ENCODE measurements at places on chromosomes 2 and 18. TPM values are rescaled to one million over a fixed set of nuclear protein-coding genes. Genes with fewer than 3 reads are reported as not detected.

The RNPEPL1 gene
- total RNA-seq: 16.2 TPM

The RAX gene
- not detected for total RNA-seq

The NAT8 gene
- total RNA-seq: not detected

The CHRND gene
- not detected for total RNA-seq

The KANSL1L gene
- 23.4 TPM for total RNA-seq

The GKN2 gene
- total RNA-seq: not detected

The MFSD2B gene
- total RNA-seq: under 0.01 TPM

The RAB17 gene
- total RNA-seq: 0.12 TPM

The CFC1 gene
- not detected for total RNA-seq

The PPP1R7 gene
- 78.4 TPM for total RNA-seq

The TBR1 gene
- not detected for total RNA-seq

The FBXO15 gene
- total RNA-seq: 1.1 TPM

The DUSP19 gene
- 3.7 TPM for total RNA-seq

The PROKR1 gene
- total RNA-seq: not detected

The GALNT13 gene
- total RNA-seq: 0.87 TPM

The TSPYL6 gene
- not detected for total RNA-seq

The ATP6V1B1 gene
- total RNA-seq: 0.62 TPM

The DNAJC5G gene
- total RNA-seq: not detected

The FLACC1 gene
- total RNA-seq: 1.4 TPM
